Stimulated activated CD8-positive, alpha-beta memory T cell treated with anti-CD3 and anti-CD28 coated beads, Interleukin-15, amount 100 ng/mL, for 1 hour (primary cell): ENCODE measurements at places on chromosomes 5 and 9.

DNA sequence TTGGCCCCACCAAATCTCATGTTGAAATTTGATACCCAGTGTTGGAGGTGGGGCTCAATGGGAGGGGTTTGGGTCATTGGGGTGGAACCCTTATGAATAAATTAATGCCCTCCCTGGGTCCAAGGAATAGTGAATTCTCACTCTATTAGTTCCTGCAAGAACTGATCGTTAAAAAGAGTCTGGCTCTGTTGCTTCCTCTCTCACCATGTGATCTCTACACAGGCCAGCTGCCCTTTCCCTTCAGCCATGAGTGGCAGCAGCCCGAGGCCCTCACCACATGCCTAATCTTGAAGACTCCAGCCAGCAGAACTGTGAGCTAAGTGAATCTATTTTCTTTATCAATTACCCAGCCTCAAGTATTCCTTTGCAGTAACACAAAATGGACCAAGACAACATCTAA lies 106.0 kb downstream of the CAAP1 start:
- no peak for DNase-seq

DNA sequence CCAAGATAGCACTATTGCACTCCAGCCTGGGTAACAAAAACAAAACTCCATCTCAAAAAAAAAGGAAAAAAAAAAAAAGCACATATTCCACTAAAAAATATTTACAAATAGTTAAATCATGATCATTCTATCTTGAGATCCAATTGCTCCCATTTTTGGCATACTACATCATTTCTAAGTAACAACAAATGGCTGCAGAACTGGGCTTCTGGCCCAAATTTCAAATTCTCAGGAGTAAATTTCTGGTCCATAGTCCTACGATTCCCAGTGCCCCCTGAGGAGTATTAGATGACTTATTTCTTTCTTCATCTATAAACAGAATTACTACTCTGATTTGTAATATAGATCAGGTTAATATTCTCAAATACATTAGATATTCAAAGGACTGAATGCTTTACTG lies 62.1 kb downstream of the CEMIP2 start:
- DNase-seq = no peak

DNA sequence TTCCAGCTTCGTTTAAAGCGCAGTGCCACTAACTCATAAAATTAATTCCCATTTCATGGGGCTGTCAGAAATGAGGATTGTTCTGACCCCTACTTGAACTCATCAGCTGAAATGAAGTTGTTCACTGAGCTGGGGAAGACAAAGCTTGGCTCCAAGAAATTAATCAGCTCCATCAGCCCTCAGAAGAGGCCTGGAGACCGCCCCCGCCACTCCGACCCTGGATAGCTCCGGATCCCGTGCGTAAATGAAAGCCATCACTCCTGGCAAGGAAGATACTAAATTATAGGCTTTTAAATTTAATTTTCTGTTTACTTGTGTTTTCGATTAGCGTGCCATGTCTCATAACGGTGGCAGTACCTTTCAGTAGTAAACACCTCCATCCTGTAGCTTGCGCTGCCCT lies 142.8 kb upstream of the IRX2 start:
- DNase-seq = no peak

DNA sequence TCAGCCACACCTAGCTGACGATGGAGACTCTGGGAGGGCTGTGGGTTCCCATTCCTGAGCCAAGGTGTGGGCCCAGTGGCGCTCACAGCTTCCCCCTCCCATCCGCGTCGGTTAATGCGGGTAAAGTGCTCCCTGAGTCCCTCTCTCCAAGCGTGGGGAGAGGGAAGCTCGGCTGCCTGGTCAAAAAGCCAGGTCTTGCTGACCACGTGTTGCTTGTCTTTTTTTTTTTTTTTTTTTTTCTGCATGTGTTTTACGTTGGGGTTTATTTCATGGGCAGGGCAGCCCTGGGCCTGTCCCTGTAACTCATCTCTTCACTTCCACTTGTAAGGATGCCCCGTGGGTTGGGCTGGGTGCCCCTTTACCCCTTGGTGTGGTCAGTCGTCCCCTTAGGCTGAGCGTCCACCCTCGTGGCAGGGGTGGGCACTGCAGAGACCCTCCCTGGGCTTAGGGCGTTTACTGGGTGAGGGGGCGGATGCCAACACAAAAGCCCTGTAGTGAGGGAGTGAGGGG lies 11.9 kb downstream of the NKD2 start:
- DNase-seq = no peak

GRCh38 chr5:149356391-149356790 lies 1.5 kb upstream of the PCYOX1L start:
- no peak for DNase-seq

DNA sequence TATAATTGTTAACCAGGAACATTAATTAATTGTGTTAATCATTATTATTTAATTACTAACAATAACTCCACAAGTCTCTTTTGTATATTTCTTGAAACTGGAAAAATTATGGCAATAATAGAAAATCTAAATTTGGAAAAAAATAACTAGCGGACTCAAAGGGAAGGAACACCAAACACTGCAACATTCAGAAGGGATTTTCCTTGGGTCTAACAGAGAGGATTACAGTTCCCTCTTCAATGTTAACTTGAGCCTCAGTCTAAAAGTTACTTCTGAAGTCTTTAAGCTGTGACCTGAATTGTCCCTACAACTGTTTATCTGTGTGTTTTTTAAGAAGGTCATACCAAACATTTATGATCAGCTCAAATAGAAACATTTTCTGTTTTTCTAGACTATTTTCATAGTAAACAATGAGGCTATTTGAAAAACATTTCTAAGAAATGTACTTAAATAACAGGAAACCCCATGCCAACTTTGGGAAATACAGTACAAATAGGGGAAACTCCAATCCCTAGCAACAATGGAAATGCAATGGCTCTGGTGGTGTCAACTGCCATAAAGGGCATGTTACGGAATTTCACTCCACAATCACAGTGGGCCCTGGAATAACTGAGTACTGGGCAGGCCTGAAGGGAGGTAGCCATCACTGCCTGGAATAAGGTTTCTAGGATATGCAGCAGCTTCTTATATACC lies 61.2 kb downstream of the MCTP1 start:
- DNase-seq = no peak

GRCh38 chr5:132437604-132438266 lies 52.8 kb downstream of the IRF1 start:
- DNase-seq = peak; percentile 31
